ENCODE measurements at places on chromosomes 5 and 9. TPM values are rescaled to one million over a fixed set of nuclear protein-coding genes. Genes with fewer than 3 reads are reported as not detected.

The ADGRV1 gene
- total RNA-seq, result 13.1 TPM

The GADD45G gene
- 23.5 TPM for total RNA-seq

DNA sequence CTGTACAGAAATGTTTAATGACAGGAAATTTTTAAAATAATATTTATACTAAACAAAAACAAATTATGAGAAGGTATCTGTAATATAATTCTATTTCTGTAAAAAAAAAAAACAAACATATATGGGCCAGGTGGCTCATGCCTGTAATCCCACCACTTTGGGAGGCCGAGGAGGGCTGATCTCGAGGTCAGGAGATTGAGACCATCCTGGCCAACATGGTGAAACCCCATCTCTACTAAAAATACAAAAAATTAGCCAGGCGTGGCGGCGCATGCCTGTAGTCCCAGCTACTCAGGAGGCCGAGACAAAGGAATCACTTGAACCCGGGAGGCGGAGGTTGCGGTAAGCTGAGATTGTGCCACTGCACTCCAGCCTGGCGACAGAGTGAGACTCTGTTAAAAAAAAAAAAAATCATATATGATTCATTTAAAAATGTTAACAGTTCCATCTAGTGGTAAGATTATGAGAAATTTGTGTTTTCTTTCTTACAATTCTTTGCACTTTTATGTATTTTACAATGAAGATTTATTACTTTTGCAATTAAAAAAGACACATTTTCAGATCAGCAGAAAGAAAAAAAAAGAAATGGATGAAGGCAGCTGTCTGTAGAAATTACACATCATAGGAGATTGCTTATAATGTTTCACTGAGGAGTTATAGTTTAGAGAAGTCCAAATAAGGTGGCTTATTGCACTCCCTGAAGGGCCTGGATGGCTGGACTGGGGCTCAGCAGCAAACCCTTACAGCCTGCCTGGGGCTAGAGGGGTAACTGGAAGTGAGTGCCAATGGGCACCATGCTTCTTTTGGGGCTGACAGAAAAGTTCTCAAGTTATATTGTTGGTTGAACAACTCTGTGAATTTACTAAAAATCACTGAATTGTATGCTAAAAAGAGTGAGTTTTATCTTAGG lies 20.3 kb downstream of the C9orf153 start:
- peak overlapping the region; percentile 8 for H3K4me3 ChIP-seq
- no peaks in the 10 kb centered on the region for H3K36me3 ChIP-seq
- no peak overlapping the region for H3K27ac ChIP-seq
- H3K4me1 ChIP-seq, result 0 out of 2 replicates have a peak, but pooled peaks cover 3% of the 10 kb centered on the region
- DNase-seq, result peak; percentile 72

DNA sequence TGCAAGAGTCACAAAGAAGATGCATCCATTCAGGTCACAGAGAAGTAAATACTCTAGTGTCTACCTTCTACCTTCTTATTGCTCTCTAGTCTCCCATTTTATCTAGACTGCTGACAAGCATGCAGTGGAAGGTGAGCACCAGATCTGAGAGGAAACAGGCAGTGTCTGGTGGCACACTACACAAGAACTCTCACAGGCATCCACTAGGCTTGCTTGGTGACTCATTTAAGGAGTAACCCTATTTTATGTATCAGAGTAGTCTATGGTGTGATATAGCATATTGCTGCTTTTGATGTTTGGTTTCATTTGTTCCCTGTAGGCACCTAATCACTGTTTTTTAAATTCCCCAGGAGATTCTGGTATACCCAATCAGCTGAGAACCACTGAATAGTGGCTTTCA lies 1.6 kb upstream of the THBS4 start:
- H3K4me3 ChIP-seq, result no peak overlapping the region
- no peaks in the 10 kb centered on the region for H3K27me3 ChIP-seq
- H3K27ac ChIP-seq, result no peak overlapping the region
- no peaks in the 10 kb centered on the region for H3K36me3 ChIP-seq

The PRUNE2 gene
- 24.5 TPM for total RNA-seq

GRCh38 chr5:68178579-68178978 lies 37.0 kb upstream of the PIK3R1 start:
- no peak overlapping the region for H3K27ac ChIP-seq
- DNase-seq, result no peak
- no peaks in the 10 kb centered on the region for H3K4me1 ChIP-seq
- H3K36me3 ChIP-seq, result no peaks in the 10 kb centered on the region

DNA sequence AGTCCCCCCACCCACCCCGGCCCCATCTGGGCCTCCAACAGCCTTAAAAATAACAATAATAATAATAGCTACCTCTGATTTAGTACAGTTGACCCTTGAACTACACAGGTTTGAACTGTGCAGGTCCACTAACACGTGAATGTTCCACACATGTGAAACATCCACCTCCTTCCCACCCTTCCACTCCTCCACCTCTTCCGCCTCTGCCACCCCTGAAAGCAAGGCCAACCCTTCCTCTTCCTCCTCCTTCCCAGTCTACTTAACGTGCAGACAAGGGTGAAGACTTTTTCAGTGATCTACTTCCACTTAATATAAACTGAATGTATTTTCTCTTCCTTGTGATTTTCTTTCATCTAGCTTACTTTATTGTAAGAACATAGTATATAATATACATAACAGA lies 10.8 kb downstream of the PDGFRB start:
- no peak for DNase-seq
- H3K4me1 ChIP-seq, result peaks cover 50% of the 10 kb centered on the region
- no peak overlapping the region for H3K4me3 ChIP-seq
- no peaks in the 10 kb centered on the region for H3K36me3 ChIP-seq
- H3K27me3 ChIP-seq, result no peaks in the 10 kb centered on the region

All from SJCRH30 (cell line).